ENCODE measurements at places on chromosomes 7 and 10.

- H3K4me3 ChIP-seq, result no peak overlapping the region
- H3K36me3 ChIP-seq, result no peaks in the 10 kb centered on the region
- no peak for DNase-seq
- H3K27me3 ChIP-seq, result no peaks in the 10 kb centered on the region
Observed at GRCh38 chr7:147756300-147756699, 834.3 kb upstream of the C7orf33 start.

DNA sequence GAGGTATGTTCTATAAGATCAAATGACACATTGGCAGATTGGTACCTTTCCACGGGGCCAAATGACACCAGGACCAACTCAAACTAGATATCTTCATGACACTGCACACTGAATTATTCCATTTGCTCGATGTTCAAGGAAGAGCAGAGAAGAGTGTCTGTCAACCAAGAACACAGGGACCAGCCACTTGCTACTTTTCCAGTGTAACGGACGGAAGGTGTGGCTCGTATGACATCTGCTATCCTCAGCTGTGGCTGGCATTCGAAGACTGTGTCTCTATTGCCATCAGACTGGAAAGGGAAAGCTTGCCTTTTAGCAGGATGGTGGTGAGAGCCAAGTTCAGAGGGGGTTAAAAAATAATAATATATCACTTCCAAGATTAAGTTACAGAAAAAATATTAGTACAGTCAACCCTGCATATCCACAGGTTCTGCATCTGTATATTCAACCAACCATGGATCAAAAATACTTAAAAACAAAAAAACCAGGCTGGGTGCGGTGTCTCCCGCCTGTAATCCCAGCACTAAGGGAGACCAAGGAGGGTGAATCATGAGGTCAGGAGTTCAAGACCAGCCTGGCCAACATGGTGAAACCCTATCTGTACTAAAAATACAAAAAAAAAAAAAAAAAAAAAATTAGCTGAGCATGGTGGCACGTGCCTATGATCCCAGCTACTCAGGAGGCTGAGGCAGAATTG lies 237.1 kb downstream of the PRPF18 start:
- no peaks in the 10 kb centered on the region for H3K27me3 ChIP-seq
- no peak overlapping the region for H3K27ac ChIP-seq
- no peaks in the 10 kb centered on the region for H3K36me3 ChIP-seq

GRCh38 chr10:80492848-80493521 lies 38.9 kb downstream of the TSPAN14 start:
- peak overlapping the region; percentile 88 for H3K27ac ChIP-seq
- H3K4me1 ChIP-seq, result peaks cover 99% of the 10 kb centered on the region
- no peak for DNase-seq
- H3K36me3 ChIP-seq, result peaks cover 56% of the 10 kb centered on the region
- peak overlapping the region; percentile 36 for H3K4me3 ChIP-seq
- H3K27me3 ChIP-seq, result no peaks in the 10 kb centered on the region

- no peak overlapping the region for H3K27ac ChIP-seq
- H3K4me3 ChIP-seq, result no peak overlapping the region
- H3K36me3 ChIP-seq, result no peaks in the 10 kb centered on the region
Observed at GRCh38 chr7:154864523-154864891, 138.4 kb downstream of the PAXIP1 start.

DNA sequence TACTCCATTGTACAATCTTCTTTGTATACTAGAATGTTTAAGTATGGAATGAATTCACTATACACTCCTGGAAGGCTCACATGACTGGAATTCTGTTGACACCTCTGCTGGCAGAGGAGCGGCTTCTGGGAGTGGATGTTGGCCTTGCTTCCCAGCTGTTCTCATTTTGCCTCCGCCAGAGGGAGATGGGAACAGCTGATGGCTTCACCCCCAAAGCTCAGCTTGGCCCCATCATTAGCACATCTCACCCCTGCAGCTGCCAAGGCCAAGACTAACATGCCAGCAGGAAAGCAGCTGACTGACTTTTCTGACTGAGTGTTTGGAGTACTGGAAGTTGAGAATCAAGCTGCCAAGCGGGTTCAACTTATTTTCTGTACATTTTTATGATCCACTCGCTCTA lies 15.1 kb downstream of the ADAM12 start:
- no peaks in the 10 kb centered on the region for H3K4me1 ChIP-seq
- H3K27me3 ChIP-seq, result no peaks in the 10 kb centered on the region
- H3K4me3 ChIP-seq, result no peak overlapping the region
- DNase-seq, result no peak
- no peaks in the 10 kb centered on the region for H3K36me3 ChIP-seq

- H3K4me1 ChIP-seq, result no peaks in the 10 kb centered on the region
- DNase-seq, result no peak
- no peak overlapping the region for H3K4me3 ChIP-seq
Observed at GRCh38 chr7:108245523-108246226, 115.5 kb upstream of the LAMB4 start.

GRCh38 chr10:106708506-106708905 lies 456.0 kb downstream of the SORCS1 start:
- H3K36me3 ChIP-seq, result no peaks in the 10 kb centered on the region
- DNase-seq, result no peak
- H3K27ac ChIP-seq, result no peak overlapping the region
- H3K4me3 ChIP-seq, result no peak overlapping the region
- H3K27me3 ChIP-seq, result no peaks in the 10 kb centered on the region

- no peaks in the 10 kb centered on the region for H3K27me3 ChIP-seq
- DNase-seq, result peak; percentile 45
- H3K4me1 ChIP-seq, result peaks cover 25% of the 10 kb centered on the region
- no peak overlapping the region for H3K4me3 ChIP-seq
Observed at GRCh38 chr7:139855498-139856270, 26.6 kb downstream of the TBXAS1 start.

- no peak overlapping the region for H3K4me3 ChIP-seq
- no peak for DNase-seq
- H3K27ac ChIP-seq, result no peak overlapping the region
Observed at GRCh38 chr10:46254467-46254866, 32.3 kb upstream of the ANTXRL start.

DNA sequence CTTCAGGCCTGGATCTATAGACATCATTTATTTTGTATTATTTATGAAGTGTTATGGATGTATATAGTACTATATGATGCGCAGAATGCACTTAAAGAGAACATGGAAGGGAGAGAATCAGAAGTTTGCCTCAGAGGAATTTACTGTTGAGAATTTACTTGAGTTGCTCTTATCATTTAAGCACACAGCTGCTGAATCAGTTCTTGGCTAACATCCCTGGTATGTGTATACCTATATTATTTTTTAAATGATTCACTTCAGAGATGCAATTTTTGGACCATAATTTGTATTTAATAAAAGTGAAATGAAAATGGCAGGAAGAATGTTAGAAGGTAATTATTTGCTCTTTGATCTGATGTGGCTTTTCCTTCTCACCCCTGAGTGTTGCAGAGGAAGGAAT lies 191.6 kb downstream of the BICC1 start:
- no peaks in the 10 kb centered on the region for H3K27me3 ChIP-seq
- H3K36me3 ChIP-seq, result no peaks in the 10 kb centered on the region
- DNase-seq, result no peak
- no peaks in the 10 kb centered on the region for H3K4me1 ChIP-seq

GRCh38 chr10:54484186-54484585 lies 316.8 kb downstream of the PCDH15 start:
- no peaks in the 10 kb centered on the region for H3K36me3 ChIP-seq
- no peak overlapping the region for H3K27ac ChIP-seq
- DNase-seq, result no peak
- no peaks in the 10 kb centered on the region for H3K4me1 ChIP-seq
- no peaks in the 10 kb centered on the region for H3K27me3 ChIP-seq

- H3K4me1 ChIP-seq, result peaks cover 8% of the 10 kb centered on the region
- H3K4me3 ChIP-seq, result no peak overlapping the region
- no peak overlapping the region for H3K27ac ChIP-seq
- H3K36me3 ChIP-seq, result no peaks in the 10 kb centered on the region
- DNase-seq, result no peak
Observed at GRCh38 chr10:78403781-78404180, 370.1 kb downstream of the RPS24 start.

- peaks cover 63% of the 10 kb centered on the region for H3K4me1 ChIP-seq
- no peak for DNase-seq
- no peaks in the 10 kb centered on the region for H3K27me3 ChIP-seq
- H3K4me3 ChIP-seq, result no peak overlapping the region
Observed at GRCh38 chr7:105680505-105681187, 99.4 kb upstream of the EFCAB10 start.

DNA sequence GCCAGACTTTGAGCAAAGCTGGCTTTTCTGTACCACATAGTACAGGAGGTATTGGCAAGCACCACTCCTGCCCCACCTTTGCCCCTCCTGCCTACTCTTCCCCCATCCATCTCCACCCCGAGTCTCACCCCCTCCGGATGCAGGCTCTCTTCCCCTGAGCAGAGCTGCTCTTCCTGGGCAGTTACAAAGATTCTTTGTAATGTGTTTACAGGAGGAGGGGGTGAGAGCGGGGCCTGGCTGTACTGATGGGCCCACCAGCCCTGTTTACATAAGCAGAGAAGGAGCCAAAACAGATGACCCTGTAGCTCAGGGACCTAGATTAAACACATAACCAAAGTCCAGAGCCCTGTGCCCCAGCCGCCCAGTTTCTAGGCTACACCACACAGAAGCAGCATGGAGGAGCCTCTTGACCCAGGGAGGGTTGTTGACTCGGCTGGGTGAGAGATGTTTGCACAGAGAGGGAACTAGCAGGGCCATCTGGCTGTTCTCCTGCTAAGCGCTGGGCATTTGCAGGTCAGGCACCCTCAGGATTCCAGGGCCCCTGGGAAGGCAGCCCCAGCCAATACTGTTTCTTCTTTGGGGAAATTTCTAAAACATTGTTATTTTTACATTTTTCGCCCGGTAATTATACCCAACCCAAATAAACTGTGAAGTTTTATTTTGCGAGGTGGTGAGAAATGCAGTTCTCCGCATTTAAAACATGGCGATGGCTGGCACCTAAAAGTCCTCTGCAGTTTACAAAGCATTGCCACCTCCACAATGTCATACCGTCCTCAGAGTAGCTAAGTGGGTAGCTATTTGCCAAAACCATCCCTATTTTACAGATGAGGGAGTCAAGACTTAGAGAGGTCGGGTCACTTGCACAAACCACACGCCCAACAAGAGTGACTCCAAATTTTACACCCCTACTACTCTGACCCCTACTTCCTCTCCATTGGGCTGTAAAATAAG lies 11.4 kb upstream of the ZKSCAN1 start:
- H3K27me3 ChIP-seq, result peaks cover 2% of the 10 kb centered on the region
- H3K4me3 ChIP-seq, result no peak overlapping the region
- no peak for DNase-seq
- no peak overlapping the region for H3K27ac ChIP-seq

- DNase-seq, result no peak
- H3K27me3 ChIP-seq, result no peaks in the 10 kb centered on the region
- H3K36me3 ChIP-seq, result peaks cover 21% of the 10 kb centered on the region
- no peak overlapping the region for H3K4me3 ChIP-seq
Observed at GRCh38 chr7:44411306-44411705, 79.2 kb downstream of the NUDCD3 start.

GRCh38 chr7:76020031-76020714 lies 25.8 kb upstream of the TMEM120A start:
- H3K4me3 ChIP-seq, result no peak overlapping the region
- H3K27ac ChIP-seq, result no peak overlapping the region
- H3K27me3 ChIP-seq, result no peaks in the 10 kb centered on the region
- H3K4me1 ChIP-seq, result peaks cover 11% of the 10 kb centered on the region

GRCh38 chr7:21251151-21251800 lies 176.6 kb upstream of the SP4 start:
- no peaks in the 10 kb centered on the region for H3K36me3 ChIP-seq
- H3K4me3 ChIP-seq, result no peak overlapping the region
- DNase-seq, result no peak
- no peak overlapping the region for H3K27ac ChIP-seq
- H3K27me3 ChIP-seq, result peaks cover 56% of the 10 kb centered on the region
- H3K4me1 ChIP-seq, result peaks cover 1% of the 10 kb centered on the region

DNA sequence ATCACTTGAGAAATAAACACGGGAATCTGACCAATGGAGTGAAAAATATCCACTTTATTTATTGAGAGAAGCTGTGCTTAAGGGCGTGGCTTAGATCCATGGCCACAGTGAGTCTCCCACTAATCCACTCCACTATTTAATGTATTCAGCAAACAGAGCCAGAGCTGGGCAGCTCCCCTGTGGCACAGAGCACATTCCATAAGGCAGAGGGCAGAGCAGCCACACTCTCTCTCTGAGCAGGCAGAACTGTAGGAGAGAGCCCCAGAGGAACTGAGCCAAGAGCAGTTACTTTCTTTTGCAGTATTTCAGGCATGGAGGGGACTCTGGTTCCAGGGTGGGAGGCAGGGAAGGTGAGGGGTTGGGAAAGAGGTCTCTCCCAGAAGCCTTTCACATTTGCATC lies 106.0 kb downstream of the GALNT17 start:
- peaks cover 2% of the 10 kb centered on the region for H3K36me3 ChIP-seq
- H3K4me3 ChIP-seq, result no peak overlapping the region
- H3K27ac ChIP-seq, result no peak overlapping the region
- H3K4me1 ChIP-seq, result no peaks in the 10 kb centered on the region
- DNase-seq, result no peak

DNA sequence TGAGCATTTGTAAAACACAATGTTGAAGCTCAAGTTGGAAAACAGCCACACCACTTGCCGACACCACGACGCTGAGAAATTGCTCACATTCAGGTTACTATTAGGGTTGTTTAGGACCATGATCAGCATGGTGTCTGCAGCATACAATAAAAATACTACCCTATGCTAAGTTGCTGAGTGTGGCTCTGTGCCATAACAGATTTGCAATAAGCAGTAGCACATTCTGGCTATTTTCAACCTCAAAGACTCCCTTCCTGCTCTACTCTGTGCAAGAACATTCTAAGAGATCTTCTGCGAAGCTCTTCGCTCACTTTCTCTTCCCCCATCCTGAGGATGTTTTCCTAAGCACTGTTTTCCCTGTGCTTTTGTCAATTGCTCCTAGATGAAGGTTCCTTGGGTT lies 38.3 kb downstream of the GPAM start:
- no peak overlapping the region for H3K4me3 ChIP-seq
- no peak overlapping the region for H3K27ac ChIP-seq
- no peaks in the 10 kb centered on the region for H3K4me1 ChIP-seq
- H3K27me3 ChIP-seq, result no peaks in the 10 kb centered on the region
- DNase-seq, result no peak

DNA sequence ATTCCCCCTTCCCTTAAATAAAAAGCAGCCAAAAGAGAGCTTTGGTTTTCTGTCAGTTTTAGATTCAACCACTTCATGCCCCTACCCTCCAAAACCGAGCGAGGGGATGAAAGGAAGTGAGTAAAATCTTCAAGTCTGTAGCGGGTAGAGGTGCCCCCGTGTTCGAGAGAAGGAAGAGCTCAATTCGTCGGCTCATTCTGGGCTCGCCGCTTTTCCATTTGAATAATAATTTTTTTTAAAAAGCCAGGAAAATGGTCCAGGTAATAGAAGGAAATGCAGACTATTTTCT lies 436.2 kb upstream of the GALNT17 start:
- H3K27me3 ChIP-seq, result peaks cover 37% of the 10 kb centered on the region
- H3K36me3 ChIP-seq, result peaks cover 2% of the 10 kb centered on the region
- H3K4me1 ChIP-seq, result peaks cover 7% of the 10 kb centered on the region
- DNase-seq, result no peak
- H3K4me3 ChIP-seq, result peak overlapping the region; percentile 73

- DNase-seq, result no peak
- H3K36me3 ChIP-seq, result no peaks in the 10 kb centered on the region
- H3K27me3 ChIP-seq, result no peaks in the 10 kb centered on the region
- H3K4me1 ChIP-seq, result no peaks in the 10 kb centered on the region
Observed at GRCh38 chr7:117229350-117229749, 93.5 kb downstream of the WNT2 start.

- no peaks in the 10 kb centered on the region for H3K4me1 ChIP-seq
- DNase-seq, result no peak
- H3K27me3 ChIP-seq, result no peaks in the 10 kb centered on the region
- no peak overlapping the region for H3K27ac ChIP-seq
- no peak overlapping the region for H3K4me3 ChIP-seq
- no peaks in the 10 kb centered on the region for H3K36me3 ChIP-seq
Observed at GRCh38 chr10:36141856-36142560, 499.9 kb upstream of the FZD8 start.

- H3K27me3 ChIP-seq, result no peaks in the 10 kb centered on the region
- no peak for DNase-seq
- peak overlapping the region; percentile 89 for H3K4me3 ChIP-seq
- peaks cover 79% of the 10 kb centered on the region for H3K4me1 ChIP-seq
Observed at GRCh38 chr7:55569269-55569663, 3.0 kb downstream of the VOPP1 start.

All from activated CD4-positive, alpha-beta memory T cell treated with anti-CD3 and anti-CD28 coated beads for 36 hours (primary cell).